Amniotic stem cell (primary cell): ENCODE measurements at places on chromosomes 3 and 15.

DNA sequence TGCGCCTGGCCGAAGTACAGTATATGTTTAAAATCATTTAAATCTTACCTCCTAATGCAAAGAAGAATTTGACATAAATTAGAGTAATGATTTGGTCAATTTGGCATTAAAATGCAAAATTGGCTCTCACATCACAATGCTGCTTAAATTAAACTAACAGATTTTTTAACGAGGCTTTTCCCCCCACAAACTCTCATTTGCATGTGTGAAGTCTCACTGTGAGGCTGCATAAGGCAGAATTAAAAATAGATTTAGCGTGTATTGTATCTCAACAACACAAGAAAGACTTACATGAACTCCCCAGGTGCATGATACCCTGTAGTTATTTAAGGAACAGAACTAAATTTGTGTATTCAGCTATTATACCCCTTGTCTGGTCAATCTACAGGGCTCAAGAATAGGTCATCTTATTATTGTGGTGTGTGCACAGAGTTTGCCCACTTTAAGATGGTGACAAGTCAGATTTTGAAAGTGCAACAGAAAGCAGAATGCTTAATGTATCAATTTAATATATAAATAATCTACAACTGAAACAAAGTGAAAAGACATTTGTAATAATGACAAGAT, 897.9 kb downstream of the EPHA3 start:
- no peak for DNase-seq

GRCh38 chr3:2822611-2823010, 287.6 kb downstream of the IL5RA start:
- no peak for DNase-seq

DNA sequence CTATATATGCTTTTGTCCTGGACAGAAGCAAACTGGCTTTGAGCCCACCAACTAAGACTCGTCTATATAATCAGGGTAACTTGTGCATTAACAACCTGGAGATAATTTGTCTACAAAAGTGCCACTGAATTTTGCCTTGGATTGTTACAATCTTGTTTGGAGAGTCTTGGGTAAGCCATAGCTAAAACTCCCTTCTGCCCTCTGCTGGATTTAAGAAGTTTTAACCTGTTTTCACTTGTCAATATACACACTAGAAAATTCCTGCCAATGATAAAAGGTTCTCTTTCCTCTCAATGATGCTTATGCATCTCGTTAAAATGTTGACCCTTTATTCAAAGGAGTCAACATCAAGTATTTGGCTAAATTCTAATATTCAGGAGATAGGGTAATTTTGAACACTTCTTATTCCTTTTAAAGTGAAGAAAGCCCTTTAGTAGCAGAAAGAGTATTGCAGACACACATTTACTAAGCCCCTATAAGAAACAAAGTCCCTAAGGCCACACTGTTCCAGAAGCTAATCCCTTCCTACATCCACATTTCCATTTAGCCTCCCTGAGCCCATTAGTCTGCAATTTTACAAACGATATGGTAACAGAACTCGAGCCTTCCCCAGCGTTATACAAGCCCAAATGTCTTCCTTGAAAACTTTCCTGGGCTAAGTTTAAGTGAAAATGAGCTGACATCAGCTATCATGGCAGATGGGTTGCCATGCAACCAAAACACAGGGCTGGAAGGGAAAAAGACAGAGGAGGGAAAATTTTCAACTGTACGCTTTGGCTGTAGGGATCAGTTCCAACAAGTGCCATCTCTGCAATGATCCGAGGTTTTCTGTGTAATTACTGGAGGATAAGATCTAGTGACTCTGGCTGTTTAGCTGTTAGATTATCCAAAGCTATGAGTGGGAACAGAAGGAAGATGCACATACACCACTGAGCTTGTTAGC, 75.9 kb upstream of the FGF12 start:
- DNase-seq, result peak; percentile 1

GRCh38 chr3:45057557-45057956, 31.5 kb downstream of the CLEC3B start:
- DNase-seq, result no peak

DNA sequence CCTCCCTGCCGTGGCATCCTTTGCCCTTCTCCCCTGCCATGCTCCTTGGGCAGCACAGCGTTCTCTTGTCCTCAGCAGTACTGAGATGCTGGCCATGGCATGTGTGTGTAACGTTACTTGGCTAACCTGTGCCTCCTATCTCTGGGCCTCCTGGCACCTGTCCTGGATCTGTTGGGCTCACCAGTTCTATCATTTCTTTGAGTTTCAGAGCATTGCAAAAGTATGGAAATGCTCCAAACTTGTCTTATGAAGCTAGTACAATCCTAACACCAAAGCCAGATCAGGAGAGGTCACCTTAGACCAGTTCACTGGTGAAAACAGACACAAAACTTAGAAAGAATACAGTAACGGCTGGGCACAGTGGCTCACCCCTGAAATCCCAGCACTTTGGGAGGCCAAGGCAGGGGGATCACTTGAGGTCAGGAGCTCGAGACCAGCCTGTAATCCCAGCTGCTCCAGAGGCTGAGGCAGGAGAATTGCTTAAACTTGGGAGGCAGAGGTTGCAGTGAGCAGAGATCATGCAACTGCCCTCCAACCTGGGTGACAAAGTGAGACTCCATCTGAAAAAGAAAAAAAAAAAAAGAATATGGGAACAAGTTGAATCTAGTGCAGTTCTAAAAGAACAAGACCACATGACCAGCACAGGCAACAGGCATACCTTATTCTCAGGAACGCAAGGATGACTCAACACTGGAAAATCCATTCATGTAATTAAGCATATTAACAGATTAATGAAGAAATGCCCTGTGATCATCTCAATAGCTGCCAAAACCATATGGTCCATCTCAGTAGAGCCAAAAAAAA, 62.4 kb upstream of the TRPM1 start:
- DNase-seq, result no peak

GRCh38 chr15:73763931-73764330, 10.8 kb upstream of the INSYN1 start:
- no peak for DNase-seq

DNA sequence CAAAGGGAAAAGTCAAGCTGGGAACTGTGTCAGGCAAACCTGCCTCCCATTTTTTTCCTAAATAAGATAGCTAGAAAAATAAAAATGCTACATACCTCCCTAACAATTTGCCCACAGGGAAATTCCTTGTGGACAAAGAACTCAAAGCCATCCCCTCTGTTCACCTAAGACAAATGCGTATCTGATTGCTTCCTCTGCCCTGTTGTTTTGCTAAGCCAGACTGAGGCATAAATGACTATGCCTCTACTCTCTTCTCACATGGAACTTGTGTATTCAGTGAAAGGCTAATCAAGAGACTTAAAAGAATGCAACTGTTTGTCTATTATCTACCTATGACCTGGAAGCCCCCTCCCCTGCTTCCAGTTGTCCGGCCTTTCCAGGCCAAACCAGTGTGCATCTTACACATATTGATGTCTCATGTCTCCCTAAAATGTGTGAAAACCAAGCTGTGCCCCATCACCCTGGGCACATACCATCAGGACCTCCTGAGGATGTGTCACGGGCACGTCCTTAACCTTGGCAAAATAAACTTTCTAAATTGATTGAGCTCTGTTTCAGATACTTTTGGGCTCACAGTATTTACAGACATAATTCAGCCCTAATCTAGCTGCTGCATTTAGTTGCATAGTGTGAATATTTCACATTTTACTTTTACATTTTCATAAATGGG, 15.8 kb downstream of the CHD2 start:
- no peak for DNase-seq

- DNase-seq, result no peak
Measured at GRCh38 chr3:128559486-128560225, 66.7 kb upstream of the GATA2 start.

GRCh38 chr3:39432342-39432741, 25.8 kb downstream of the RPSA start:
- no peak for DNase-seq

DNA sequence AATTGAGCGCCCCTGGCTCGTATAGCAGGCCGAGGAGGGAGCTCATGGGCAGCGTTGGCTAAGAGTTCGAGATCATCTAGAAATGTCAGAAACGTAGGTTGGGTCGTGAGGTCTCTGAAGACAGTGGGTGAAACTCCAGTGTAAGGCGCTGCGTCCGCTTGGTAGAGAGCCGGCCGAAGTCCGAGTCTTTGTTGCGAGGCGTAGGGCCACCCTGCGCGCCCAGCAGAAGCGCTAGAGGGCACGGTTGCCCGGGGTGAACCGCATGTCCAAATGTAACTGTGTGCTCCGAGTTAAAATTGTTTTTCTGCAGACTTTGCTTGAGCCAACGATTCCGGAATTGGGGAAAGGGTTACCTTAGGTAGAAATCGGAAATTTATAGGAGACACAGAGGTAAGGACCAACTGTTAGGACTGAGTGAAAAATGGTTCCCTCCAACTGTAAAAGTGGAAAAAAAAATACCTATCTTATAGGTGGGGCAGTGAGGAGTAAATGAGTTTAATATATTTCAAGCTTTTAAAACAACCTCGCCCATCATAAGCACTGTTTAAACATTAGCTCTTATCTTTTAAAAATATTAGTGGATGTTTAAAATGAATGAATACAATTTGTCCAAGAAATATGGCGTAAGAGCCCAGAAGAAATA, 993 bp upstream of the SIAH2 start:
- peak; percentile 28 for DNase-seq

GRCh38 chr3:141401095-141401494, 32.8 kb downstream of the ZBTB38 start:
- DNase-seq, result no peak

GRCh38 chr3:49704629-49705028, 14.9 kb downstream of the AMIGO3 start:
- DNase-seq, result no peak

DNA sequence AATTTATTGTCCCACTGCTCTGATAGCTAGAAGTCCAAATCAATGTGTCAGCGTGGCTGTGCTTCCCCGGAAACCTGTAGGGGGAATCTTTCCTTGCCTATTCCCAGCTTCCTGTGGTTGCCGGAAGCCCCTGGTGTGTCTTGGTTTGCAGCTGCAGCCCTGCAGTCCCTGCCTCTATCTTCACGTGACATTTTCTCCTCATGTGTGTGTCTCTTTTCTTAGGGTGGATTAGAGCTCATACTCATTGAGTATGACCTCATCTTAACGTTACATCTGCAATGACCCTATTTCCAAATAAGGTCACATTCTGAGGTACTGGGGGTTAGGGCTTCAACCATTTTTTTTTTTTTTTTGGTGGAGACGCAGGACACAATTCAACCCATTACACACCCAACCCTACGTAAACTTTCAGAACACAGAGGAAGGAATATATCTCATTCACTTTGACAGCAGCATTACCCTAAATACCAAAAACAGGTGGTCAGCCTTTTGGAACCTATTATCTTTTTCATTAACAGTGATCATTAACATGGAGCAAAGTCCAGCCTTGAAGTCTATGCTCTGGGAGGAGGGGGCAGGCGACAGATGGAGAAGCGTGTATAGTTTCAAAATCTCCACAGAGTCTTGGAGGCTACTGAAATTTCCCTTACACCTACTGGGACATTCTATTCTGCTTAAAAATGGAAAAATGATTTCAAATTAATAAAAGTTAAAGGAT, 88.6 kb downstream of the RYK start:
- no peak for DNase-seq

DNA sequence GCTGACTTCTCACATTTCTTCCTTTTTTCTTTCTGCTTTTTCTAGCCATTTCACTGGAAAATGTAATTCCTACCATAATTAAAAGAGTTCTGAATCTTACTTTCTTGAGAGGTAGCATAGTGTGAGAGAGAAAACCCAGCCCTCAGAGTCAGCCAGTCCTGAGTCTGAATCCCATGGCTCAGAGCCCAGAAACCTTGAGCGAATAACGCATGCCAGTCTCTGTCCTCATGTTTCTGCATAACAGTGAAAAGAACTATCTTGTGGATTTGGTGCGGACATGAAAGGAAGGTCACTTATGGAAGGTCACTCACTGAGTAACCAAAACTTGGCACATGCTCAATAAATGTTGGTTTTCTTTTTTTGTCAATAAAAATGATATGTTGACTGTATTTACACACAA, 29.3 kb upstream of the SLCO3A1 start:
- no peak for DNase-seq

- DNase-seq, result no peak
Measured at GRCh38 chr15:70264014-70264582, 166.4 kb upstream of the TLE3 start.

GRCh38 chr3:98513091-98513511, 9.6 kb downstream of the CLDND1 start:
- no peak for DNase-seq

DNA sequence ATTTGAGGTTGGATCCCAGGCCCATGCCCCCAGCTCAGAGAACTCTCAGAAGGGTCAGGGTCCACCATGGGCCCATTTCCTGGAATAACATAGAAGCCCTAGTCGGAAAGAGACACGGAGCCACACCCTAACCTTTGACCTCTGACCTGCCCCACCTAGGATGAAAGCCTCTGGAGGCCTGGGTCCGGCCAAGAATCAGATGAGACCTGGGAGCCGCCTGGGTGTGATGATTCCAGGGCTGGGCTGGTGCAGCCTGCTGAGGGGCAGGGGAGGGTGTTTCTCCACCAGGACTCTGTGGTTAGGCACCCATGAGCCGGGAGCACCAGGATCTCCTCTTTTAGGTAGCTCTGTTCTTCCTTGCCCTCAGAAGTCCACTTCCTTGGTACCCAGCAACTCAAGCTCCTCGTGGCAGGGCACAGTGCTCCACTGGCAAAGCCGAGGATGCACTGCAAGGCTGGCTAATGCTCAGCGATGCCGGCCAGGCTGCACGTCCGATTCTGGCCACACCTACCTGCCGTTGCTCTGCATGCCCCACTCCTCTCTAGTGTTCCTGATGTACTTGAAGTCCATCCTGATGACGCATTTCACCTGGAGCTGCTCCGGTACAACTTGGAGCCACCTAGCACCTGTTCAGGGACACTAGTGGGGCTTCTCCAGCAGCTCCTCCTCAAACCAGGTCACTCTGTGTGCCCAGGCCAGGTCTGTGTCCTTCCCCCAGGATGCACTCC, 57.4 kb downstream of the ZNF445 start:
- no peak for DNase-seq
